ENCODE measurements at places on chromosomes 12 and 14. TPM values are rescaled to one million over a fixed set of nuclear protein-coding genes. Genes with fewer than 3 reads are reported as not detected.

GRCh38 chr12:85740186-85740585 lies 96.0 kb downstream of the RASSF9 start:
- DNase-seq: no peak

DNA sequence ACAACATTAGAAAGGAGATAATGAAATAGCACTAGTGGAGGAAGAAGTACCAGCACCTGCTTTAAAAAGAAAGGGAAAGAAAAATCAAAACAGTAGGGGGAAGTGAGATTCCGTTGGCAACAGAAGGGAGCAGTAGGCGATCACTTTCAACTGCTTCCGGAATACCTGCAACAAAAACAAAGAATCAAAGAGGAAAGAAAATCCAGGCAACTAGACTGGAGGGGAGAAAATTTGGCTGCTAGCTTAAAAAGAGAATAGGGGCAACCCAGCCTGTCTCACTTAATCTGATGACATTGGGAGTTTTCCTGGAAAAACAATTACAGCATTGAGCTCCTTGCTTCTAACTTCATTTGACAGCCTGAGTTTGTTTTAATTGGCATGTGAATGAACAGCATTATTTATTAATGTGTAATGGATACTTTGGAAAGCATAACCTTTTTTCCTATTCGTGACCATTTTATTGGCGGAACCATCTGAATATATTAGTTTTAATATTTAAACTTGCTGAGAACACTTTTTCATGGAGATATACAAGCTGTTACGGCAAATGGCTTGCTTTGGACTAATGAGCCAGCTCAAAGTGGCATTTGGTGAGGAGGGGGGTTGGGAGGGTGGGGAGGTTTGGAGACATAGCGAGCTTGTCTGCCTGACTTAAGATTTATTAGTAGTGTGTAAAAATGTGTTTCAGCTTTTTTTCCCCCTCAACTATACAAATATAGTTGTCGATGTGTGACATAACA lies 2.5 kb upstream of the DACT1 start:
- no peak for DNase-seq

GRCh38 chr12:70686299-70686698 lies 49.1 kb upstream of the PTPRB start:
- no peak for DNase-seq

DNA sequence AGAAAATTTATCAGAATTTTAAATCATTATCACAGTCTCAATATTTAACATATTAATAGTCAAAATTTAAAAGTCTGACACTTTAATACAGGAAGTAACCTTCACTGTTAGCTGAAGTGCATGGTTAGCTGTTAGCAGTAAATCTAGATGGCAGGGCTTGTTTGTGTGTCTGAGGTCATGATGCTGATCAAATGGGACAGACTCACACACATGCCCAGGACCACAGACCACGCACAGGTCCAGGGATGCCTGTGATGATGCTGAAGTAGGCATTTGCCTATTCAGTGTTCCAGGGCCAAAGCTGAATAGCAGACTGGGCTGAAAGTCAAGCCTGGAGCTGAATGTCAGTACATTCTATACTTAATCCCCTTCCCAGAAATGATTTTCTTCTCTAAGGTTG lies 20.5 kb downstream of the FNTB start:
- no peak for DNase-seq

- no peak for DNase-seq
Measured at GRCh38 chr14:99531251-99532096, 50.3 kb downstream of the CCNK start.

GRCh38 chr14:22829661-22830442 lies at the start of gene MRPL52:
Gene MRPL52, plus strand, starts transcription at chr14:22829887. Its CDS starts 26 bp downstream, at chr14:22829913.
- DNase-seq: peak; percentile 92

DNA sequence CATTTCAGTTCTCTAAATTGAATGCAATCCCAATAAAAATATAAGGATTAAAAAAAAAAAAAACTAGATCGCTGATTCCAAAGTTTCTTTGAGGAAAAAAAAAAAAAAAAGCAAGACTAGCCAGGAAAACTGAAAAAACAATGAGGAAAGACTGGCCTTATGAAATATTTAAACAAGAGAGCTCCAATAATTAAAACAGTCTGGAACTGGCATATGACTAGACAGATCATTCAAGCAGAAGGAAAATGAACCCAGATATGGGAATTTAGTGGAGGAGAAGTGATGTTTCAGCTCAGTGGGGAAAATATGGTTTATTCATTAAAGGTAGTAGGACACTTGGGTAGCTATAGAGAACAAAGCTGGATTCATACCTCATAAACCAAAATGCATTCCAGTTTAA lies 42.0 kb upstream of the TBC1D15 start:
- no peak for DNase-seq

DNA sequence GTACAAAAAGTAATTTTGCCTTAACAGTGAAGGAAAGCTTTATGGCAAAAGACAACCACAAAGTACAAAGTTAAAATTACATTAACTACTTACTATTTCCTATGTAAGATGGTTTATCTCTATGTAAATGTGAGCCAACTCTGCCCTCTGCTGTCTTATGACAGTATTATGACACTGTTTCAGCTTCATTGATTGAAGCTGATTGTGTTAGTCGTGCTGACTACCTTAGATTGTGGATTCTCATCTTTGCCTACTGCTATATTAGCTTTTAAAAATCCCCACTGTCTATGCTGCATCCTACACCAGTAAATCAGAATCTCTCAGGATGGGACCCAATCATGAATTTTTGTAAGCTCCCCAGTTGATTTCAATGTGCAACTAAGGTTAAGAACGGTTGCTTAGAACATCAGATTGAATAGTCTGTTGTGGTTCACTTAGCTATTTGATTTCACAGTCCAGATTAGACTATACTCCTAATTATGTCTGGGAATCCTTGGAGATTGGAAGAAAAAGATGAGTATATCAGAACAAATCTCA lies 12.2 kb upstream of the SPTB start:
- peak; percentile 75 for DNase-seq

DNA sequence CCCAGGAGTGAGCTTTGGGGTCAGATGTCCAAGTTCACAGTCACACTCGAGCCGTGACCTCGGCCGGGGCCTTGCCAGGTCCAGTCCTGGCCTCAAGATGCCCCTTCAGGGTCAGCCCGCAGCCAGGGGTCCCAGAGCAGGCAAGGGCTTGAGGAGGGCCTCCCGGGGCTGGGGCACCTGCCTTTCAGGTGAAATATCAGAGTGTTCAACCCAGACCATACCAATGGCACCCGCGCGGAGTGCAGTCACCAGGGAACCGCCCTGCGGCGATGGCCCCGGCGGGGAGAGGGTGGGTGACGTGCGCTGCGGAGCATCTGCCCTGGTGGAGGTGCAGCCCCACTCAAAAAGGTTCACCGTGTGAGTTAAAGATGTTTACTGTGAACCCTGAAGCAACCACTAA lies 16.9 kb downstream of the LRCOL1 start:
- DNase-seq: no peak

- no peak for DNase-seq
Measured at GRCh38 chr12:31035967-31036665, 37.5 kb upstream of the DDX11 start.

DNA sequence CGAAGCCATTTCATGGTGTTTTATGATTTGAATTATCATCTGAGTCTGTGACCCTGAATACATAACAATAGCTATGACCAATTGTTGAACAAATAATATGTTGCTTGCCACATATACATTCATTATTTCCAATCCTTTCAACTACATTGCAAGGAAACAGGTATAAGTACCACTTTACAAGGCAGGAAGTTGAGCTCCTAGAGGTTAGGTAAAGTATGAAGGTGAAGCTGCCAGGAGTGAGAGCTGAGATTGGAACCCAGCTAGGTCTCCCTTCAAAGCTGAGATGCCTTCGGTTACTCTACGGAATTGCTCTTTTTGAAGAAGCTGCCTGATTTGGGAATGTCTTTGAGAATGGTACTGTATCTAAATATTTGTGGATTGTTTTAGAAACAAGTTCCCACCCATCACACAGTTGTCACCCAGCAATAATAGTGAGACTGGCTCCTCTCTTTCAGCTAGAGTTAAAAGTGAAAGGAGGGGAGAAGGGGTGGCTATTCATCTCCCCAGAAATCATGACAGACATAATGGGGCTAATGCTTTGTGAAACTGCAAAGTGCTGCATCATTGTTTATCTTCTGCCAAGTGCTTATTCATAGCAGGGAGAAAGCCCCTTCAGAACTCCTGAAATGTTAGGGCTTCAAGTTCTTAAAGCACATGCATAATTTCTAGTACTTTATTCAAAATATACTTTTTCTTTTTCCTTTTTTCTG lies 75.9 kb upstream of the AMIGO2 start:
- DNase-seq: peak; percentile 73

- DNase-seq: no peak
Measured at GRCh38 chr14:94953541-94954260, 183.8 kb upstream of the GSC start.

DNA sequence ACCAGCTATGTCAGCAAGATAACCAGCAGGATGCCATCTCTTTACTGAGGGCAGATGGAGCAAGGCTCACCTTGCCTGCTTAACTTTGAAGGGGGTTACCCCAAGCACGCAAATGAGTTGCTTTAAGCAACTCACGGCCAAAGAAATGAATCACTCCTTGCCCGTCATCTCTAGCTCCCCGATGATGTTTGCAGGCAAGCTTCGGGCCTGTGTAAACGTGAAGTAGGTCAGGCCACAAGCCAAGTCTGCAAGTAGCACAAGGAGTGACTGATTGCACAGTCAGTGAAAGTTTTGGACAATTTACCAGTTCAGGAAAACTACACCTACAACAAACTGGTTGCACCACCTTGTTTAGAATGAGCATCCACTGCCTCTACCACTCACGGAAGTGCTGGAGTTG lies 699.7 kb upstream of the TBX3 start:
- DNase-seq: peak; percentile 83

GRCh38 chr14:106665814-106666213 lies 1139.4 kb downstream of the TMEM121 start:
- no peak for DNase-seq

- no peak for DNase-seq
Measured at GRCh38 chr12:66199831-66200509, 11.0 kb downstream of the IRAK3 start.

DNA sequence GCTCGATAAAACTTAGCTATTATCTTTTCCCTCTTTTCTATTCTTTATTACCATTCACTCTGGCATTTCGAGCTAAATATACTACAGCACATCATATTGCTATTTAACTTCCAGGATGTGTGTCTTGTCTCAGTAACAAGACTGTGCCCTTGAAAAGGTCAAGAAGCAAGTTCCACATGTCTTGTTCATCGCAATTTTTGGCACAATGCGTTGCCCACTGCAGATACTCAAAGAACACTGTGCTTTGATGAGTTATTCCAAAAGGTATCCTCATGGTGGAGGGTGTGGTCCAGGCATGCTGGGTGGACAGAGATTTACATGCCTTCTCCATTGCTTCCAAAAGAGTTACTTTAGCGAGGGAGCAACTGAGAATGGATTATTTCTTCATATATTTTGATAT lies 6.6 kb downstream of the E2F7 start:
- DNase-seq: no peak

DNA sequence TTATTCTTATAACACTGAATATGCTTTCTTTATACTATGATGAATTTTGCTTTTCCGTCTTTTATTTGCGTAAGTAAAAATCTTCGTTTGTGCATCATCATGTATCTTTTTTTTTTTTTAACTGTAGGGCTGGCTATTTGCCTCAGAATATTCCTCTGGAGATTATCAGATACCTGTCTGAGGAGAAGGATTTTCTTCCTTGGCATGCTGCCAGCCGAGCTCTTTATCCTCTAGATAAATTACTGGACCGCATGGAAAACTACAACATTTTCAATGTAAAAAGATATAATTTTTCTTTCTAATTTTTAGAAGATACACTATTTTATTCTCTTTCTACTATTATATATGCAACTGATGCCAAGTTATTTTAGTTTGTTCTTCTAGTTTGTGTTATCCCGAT lies 346.6 kb downstream of the TRHDE start:
- no peak for DNase-seq

DNA sequence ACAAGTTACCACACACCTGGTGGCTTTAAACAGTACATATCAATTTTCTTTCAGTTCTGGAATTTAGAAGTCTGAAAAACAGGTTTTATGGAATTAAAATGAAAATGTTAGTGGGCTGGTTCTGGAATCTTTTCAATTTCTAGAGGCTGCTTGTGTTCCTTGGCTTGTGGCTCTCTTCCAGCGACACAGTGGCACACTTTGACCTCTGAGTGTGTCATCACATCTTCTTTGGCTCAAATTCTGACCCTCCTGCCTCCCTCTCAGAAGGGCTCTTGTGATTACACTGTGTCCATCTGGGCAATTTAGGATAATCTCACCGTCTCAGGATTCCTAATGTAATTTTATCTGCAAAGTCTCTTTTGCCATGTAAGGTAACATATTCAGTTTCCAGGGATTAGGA lies 170.0 kb downstream of the PLCZ1 start:
- no peak for DNase-seq

The KLRK1 gene
- polyA plus RNA-seq: not detected

The PLA2G1B gene
- polyA plus RNA-seq: not detected

The KRT85 gene
- polyA plus RNA-seq: not detected

The C3AR1 gene
- polyA plus RNA-seq: not detected

The IFI27 gene
- 6.6 TPM for polyA plus RNA-seq

The LHX5 gene
- not detected for polyA plus RNA-seq

The NEUROD4 gene
- not detected for polyA plus RNA-seq

The ASPG gene
- 8.8 TPM for polyA plus RNA-seq

The ANG gene
- 2.1 TPM for polyA plus RNA-seq

The RARG gene
- 13.0 TPM for polyA plus RNA-seq
